ENCODE measurements at places on chromosomes 1 and 21. TPM values are rescaled to one million over a fixed set of nuclear protein-coding genes. Genes with fewer than 3 reads are reported as not detected.

CFAP74 gene
- not detected for polyA plus RNA-seq

NOL9 gene
- 18.1 TPM for polyA plus RNA-seq

AQP10 gene
- not detected for polyA plus RNA-seq

DAP3 gene
- polyA plus RNA-seq: 70.3 TPM

OR6K6 gene
- polyA plus RNA-seq: not detected
